ENCODE measurements at places on chromosomes 13 and 19.

GRCh38 chr19:45953676-45954075 is 20.0 kb downstream of the NOVA2 start:
- DNase-seq = no peak

GRCh38 chr19:3519126-3519525 is 13.0 kb downstream of the FZR1 start:
- DNase-seq = no peak

DNA sequence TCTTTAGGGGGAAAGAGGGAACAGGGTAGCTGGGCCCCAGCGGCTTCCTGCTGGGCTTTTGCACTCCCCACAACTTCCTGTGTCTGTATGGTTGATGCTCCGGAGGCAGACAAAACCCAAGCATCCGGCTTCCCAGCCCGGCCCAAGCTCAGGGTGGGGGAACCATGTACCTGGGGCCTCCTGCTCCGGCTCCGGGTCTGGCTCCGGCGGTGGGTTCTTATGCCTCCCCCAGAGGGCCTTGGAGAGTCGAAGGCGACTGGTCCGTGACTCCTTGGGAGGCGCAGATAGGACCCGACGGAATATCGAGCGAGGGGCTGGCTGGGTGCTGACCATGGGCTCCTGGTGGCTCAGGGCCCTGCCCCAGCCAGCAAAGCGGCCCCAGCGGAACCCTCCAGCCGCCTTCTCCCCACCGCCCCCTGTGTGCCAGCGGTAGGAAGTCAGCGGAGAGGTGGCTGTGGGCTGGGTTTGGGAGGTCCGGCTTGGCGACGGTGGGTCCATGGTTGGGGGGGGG is 428 bp downstream of the RASAL3 start:
- peak; percentile 93 for DNase-seq

- no peak for DNase-seq
Measured at GRCh38 chr13:67075239-67075638, 154.9 kb downstream of the PCDH9 start.

DNA sequence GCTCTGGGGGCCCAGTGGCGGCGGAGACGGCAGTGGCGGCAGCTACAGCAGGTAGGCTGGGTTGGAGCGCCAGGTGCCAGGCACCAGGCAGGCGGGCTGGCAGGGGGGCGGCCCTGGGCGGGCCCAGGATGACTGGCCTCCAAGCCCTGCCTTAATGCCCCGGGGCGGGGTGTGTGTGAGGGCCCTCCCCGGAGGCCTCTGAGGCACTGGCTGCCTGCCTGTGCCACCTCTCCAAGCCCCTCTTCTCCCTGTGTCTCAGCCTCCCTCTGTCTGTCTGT is at the start of gene KLK11:
KLK11 (minus strand) TSS at position 63 of the 278 bp plus-strand sequence. CDS start 985 bp downstream, outside the sequence.
- no peak for DNase-seq

- peak; percentile 50 for DNase-seq
Measured at GRCh38 chr13:23377983-23378632, 55.4 kb downstream of the SACS start.

DNA sequence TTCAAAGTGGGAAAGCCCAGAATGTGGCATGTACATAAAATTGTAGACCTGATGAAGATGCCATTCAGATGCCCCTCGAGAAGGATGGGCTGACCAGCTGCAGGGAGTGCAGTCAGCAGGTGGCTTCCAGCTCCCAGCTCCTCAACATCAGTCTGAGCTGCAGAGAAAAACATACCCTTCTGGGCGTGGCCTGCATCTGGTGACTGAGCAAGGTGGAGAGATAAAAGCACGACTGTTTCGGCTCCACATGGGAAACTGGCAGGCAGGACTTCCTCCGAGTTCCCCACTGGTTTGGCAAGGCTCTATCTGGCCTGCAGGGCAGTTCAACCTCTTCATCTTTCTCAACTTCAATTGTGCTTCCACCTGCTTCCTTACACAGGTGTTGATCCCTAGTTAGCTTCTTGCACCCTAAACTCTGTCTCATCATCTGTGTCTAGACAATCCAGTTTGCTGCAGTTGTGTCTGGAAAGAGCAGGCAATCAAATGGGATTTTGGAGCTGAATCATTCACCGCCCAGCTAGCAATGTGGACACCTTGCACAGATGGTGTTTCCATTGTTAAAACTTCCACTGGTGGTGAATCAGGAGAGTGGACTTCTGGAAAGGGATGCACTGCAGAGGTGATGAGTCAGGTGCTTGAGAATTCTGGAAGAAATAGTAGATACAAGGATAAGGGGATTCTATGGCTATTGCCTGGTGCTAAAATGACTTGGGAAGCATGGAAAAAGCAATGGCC is 56.8 kb downstream of the POLR1D start:
- DNase-seq = no peak

DNA sequence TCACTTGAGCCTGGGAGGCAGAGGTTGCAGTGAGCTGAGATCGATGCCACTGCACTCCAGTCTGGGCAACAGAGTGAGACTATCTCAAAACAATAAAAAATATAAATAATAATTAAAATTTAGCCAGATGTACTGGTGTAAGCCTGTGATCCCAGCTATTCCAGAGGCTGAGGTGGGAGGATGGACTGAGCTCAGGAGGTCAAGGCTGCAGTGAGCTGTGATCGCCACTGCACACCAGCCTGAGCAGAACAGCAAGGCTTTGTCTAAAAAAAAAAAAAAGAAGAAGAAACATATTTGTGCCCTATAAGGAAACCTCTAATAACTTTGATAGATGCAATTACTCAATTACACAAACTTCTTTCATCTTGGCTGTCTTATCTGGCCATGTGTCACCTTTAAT is 52.3 kb downstream of the ABCC4 start:
- DNase-seq = no peak

DNA sequence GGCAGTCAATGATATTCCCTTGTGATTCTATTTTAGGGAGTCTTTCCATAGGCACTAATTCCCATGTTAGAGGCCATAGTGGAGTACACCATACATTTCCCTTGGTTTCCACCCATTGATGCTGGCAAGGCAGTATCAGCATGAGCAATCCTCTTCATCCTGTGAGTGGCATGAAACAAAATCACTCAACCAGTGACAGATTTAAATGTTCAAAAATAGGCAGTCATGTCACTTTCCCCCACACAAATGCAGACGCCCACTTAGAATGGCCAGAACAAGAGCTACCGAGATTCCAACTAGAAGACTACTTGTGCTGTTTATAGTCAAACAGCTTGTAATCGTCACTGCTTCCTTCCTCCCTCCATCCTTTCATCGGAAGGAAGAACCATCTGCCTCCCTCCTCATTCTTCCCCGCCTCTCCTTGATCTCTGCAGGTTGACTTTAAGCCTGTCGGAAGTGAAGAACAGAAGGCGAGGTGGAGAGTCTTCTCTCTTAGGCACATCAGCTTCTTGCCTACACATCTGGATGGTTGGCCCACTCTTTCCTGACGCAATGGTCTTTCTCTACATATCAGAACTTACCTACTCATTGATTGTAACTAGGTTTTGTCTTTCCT is 22.6 kb downstream of the RASL11A start:
- no peak for DNase-seq

- DNase-seq = no peak
Measured at GRCh38 chr13:77460195-77460594, 75.3 kb upstream of the SCEL start.

DNA sequence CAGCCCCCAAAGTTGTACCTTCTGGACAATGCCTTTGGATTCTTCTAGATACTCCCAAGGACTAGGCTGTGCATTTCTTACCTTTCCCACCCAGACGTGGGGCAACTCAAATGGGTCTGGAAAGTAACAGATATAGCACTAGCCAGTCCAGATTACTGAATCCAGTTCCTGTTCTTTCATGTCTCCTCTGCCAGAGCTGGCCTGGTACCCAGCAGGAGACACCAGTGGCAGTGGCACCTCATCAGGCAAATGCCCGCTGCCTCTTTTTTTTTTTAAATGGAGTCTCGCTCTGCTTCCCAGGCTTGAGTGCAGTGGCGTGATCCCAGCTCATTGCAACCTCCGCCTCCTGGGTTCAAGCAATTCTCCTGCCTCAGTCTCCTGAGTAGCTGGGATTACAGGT is 43.2 kb downstream of the N4BP2L2 start:
- no peak for DNase-seq

DNA sequence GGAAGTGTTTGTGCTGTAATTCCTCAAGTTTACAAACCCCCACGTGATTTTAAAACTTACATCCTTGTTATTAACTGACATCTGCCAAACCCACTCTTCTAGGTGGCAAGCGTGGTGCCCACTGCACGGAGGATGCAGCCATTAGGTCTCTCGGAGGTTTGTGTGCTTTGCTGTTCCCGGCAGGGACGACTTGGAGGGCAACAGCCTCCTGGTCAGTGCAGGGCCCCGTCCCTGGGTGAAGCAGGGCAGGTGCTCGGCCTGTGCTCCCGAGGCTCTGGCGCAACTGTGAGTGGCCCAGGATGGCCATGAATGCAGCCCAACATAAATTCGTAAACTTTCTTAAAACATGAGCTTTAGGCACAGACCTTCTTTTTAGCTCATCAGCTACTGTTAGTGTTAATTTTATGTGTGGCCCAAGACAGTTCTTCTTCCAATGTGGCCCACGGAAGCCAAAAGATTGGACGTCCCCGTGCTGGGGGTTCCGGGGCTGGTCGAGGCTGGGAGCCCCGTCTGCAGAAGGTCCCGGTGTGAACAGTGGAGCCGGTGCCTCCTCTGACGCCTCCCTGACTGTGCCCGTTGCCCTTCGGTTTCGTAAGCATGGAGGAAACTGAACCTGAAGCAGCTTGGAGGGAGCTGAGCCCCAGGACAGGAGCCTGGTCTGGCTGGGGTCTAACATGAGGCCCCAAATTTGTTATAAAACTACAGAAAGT is 11.9 kb downstream of the GAS6 start:
- no peak for DNase-seq

DNA sequence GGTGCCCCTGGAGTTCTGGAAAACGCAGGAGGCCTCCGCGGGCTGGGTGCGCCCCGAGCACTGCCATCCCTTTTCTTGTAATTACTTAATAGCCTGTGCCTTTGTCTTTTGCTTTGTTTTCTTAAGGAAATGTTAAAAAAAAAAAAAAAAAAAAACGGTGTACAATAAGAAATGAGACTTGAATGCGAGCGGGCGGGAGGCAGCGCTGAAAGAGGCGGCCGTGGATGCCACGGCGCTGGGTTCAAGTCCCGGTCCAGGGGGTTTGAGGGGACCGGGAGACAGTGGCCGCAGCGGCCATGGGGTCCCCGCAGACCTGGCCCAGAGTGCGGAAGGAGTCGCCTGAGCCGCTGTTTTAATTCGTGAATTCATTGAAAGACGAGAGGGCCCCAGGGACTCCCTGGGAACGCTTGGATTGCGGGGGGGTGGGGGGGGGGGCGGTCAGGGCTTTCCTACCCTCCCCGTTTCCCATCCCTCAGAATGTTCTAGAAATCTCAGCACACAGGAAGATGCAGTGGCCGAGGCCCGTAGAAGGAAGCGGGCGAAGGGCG is 349.2 kb upstream of the ARGLU1 start:
- no peak for DNase-seq

DNA sequence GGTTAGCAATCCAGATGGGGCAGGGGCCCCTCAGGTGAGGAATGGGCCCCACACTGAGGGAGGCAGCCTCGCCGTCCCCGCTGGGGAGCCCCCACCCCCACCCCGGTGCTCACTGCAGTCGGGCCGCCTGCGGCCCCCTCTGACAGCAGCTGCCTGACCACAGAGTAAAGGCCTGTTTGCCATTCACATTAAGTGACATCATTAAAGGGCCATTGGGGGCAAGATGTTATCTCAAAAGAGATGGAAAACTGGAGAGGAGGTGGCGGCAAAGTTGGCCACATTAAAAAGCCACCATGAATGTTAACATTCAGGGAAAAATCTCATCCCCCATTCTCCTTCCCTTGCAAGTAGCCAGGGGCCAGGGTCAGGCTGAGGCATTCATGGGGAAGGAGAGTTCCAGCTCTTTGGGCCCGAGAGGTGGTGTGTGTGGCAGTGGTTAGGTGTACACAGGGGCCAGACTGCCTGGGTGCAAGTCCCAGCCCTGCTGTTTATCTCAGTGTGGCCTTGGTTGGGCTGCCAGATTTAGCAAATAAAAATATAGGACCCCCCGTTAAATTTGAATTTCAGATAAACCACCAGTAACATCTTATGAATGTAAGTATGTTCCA is 20.9 kb downstream of the VSTM2B start:
- DNase-seq = no peak

DNA sequence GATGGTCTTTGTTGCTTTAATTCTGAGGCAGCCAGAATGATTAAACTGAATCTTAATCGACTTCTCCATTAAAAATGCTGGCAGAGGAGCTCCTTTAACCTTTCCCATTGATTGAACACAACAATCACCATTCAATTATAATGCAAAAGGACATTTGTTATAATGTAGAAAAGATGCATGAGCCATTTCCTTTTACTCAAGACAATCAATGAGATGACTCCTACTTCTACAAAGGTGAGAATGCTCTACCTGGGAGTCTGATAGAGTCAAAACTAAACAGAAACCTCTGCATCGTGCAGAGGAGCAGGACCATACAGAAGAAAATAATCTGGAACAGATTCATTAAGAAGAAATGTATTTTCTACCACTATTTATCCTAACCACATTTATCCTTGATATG is 253.6 kb upstream of the DACH1 start:
- no peak for DNase-seq

Measured in GDM1 (cell line).